ENCODE measurements at places on chromosomes 12 and 14.
A peak's percentile ranks its signal among the peaks of the same experiment; 100 is the strongest.

- no peak for DNase-seq
Observed at GRCh38 chr12:75779891-75780496, 251.6 kb downstream of the PHLDA1 start.

GRCh38 chr14:20782280-20782890, 1.3 kb downstream of the RNASE6 start:
- no peak for DNase-seq

GRCh38 chr12:131455581-131456110, 255.2 kb upstream of the SFSWAP start:
- DNase-seq: no peak

GRCh38 chr14:89702876-89703200, 251.7 kb downstream of the EFCAB11 start:
- DNase-seq: no peak

GRCh38 chr12:45388545-45388944, 172.7 kb downstream of the ANO6 start:
- DNase-seq: peak; percentile 69

GRCh38 chr12:6644903-6645302, 2.3 kb downstream of the ACRBP start:
- no peak for DNase-seq

DNA sequence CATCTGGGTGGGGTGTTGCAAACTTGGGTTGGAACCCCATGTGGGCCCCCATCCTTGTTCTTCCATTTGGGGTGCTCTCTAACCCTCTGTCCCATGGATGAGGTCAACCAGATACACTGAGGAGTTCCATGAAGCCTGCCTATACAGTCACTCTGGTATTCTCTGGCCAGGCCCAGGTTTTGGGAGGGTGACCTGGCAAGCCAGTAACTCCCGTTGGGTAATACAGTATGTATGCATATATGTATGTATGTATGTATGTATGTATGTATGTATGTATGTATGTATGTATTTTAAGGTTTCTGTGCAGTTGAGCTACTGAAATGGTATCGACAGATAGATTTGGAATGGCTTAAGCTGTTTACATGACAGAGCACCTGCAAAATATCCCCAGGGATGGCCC, 12.8 kb upstream of the HELB start:
- DNase-seq: no peak

DNA sequence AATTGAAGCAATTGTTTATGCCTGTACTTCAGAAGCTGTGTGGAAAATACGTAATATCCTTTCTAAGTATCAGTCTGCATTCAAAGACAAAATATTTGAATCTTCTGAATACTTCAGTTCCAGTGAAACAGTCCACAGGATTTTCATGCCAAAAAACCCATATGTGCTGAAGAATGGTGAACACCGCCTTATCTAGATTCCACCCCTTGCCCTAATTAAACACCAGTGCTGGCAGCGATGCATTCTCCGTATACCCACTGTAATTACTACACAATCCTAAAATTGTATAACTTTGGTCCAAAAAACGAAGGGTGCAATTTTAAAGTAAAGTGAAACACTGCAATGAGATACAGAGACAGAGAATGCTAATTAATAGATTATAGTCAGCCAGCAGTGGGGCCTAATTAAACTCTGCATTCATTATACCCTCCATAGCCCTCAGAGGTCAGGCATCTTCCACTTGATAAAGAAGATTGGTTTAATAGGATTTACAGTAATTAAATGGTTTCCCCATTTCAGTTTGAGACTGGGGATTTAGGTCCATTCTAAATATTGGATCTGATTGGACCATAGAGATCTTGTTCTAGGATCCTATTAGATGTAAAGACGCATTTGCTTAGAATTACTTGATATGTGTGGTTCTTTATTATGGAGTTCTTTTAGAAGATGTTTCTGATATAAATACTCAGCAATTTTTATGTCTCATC, 43.9 kb downstream of the ERC1 start:
- no peak for DNase-seq

DNA sequence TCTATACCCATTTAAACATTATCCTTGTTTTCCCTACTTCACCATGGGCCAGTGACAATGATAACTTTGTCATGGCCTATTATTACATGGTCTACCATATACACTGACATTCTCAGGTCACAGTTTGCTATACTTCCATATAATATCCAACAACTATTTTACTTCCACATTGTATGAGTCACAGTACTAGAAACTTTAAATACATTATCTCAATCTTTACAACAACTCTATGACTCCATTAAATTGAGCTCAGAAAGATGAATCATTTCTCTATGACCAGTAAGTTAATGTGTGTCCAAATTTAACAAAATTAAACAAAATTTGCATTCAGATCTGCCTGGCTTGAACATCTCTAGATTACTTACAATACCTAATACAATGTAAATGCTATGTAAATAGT, 93.9 kb downstream of the PLEKHG7 start:
- peak; percentile 58 for DNase-seq

GRCh38 chr14:81401420-81402122, 1.4 kb upstream of the STON2 start:
- DNase-seq: peak; percentile 88

- DNase-seq: no peak
Observed at GRCh38 chr12:4450551-4451112, 5.0 kb upstream of the FGF6 start.

GRCh38 chr12:130041983-130042812, 120.1 kb upstream of the FZD10 start:
- no peak for DNase-seq

GRCh38 chr12:26452511-26452910, 257.1 kb downstream of the SSPN start:
- DNase-seq: no peak
